ENCODE measurements at places on chromosomes 1 and 21. TPM values are rescaled to one million over a fixed set of nuclear protein-coding genes. Genes with fewer than 3 reads are reported as not detected.

ZNF683 gene
- not detected for total RNA-seq

S100A1 gene
- total RNA-seq: not detected

FCMR gene
- total RNA-seq: 0.59 TPM

FCRL5 gene
- not detected for total RNA-seq

CENPF gene
- 10.8 TPM for total RNA-seq

CCDC30 gene
- total RNA-seq: 1.5 TPM

BRINP3 gene
- under 0.01 TPM for total RNA-seq

RGS18 gene
- 2.1 TPM for total RNA-seq

CCDC24 gene
- 7.0 TPM for total RNA-seq

ST6GALNAC3 gene
- 6.7 TPM for total RNA-seq

HSD11B1 gene
- 2.4 TPM for total RNA-seq

GREM2 gene
- total RNA-seq: 7.0 TPM

EIF2D gene
- 106 TPM for total RNA-seq

TAL1 gene
- total RNA-seq: 20.7 TPM

COL9A2 gene
- total RNA-seq: 3.2 TPM

CTSS gene
- total RNA-seq: 14.1 TPM

SPRR2F gene
- not detected for total RNA-seq

MYOG gene
- total RNA-seq: not detected

- H3K27ac ChIP-seq: peak overlapping the region; percentile 80
- no peaks in the 10 kb centered on the region for H3K27me3 ChIP-seq
- no peaks in the 10 kb centered on the region for H3K36me3 ChIP-seq
- no peak overlapping the region for H3K4me3 ChIP-seq
- H3K4me1 ChIP-seq: peaks cover 7% of the 10 kb centered on the region
These were observed 51.2 kb upstream of the NFASC start for GRCh38 chr1:204819495-204819894.

GRCh38 chr1:94783342-94784189 lies 36.6 kb upstream of the SLC44A3 start:
- H3K4me3 ChIP-seq: no peak overlapping the region
- no peaks in the 10 kb centered on the region for H3K27me3 ChIP-seq
- peak; percentile 87 for DNase-seq
- H3K27ac ChIP-seq: peak overlapping the region; percentile 75

DNA sequence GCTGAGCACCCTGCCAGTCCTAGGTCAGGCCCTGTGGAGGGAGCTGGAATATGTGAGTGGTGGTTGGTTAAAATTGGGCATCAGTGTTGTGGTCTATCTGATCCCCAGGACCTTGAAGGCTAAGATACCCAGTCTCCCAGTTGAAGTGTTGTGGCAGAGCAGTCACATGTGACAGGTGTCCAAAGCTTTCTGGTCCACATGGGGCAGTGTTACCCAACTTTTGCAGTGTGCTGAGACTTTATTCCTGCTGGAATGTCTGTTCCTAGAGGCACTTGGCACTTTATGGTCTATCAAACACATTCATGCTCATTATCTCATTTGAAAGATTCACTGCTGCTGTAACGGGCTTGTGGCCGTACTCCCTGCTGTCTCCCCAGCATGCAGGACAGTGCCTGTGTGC lies 21.0 kb upstream of the LORICRIN start:
- no peaks in the 10 kb centered on the region for H3K4me1 ChIP-seq
- H3K36me3 ChIP-seq: no peaks in the 10 kb centered on the region
- H3K27ac ChIP-seq: no peak overlapping the region
- H3K27me3 ChIP-seq: no peaks in the 10 kb centered on the region
- H3K4me3 ChIP-seq: no peak overlapping the region

- no peaks in the 10 kb centered on the region for H3K27me3 ChIP-seq
- H3K4me3 ChIP-seq: no peak overlapping the region
- no peak for DNase-seq
- H3K36me3 ChIP-seq: no peaks in the 10 kb centered on the region
These were observed 235.1 kb downstream of the NRIP1 start for GRCh38 chr21:14829685-14830084.

DNA sequence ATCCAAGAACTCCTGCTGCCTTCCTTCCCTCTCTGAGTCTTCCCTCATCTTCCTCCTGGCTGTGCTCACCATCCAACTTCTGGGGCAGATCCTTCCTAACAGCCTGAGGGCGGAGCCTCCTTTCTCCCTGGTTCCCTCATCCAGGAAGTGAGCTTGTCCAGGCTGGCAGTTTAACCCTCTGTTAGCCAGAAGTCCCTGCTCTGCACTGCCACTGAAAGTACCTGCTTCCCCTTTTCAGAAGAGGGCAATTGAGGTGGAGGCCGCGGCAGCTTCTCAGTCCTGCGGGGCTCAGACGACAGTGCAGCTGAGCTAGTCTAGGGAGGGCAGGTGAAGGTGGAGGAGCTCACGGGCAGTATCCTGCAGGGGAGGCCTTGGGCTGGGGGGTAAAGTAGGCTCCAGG lies 149.1 kb downstream of the FCRL5 start:
- no peak for DNase-seq
- H3K4me3 ChIP-seq: no peak overlapping the region
- no peaks in the 10 kb centered on the region for H3K36me3 ChIP-seq
- no peak overlapping the region for H3K27ac ChIP-seq
- H3K27me3 ChIP-seq: no peaks in the 10 kb centered on the region

DNA sequence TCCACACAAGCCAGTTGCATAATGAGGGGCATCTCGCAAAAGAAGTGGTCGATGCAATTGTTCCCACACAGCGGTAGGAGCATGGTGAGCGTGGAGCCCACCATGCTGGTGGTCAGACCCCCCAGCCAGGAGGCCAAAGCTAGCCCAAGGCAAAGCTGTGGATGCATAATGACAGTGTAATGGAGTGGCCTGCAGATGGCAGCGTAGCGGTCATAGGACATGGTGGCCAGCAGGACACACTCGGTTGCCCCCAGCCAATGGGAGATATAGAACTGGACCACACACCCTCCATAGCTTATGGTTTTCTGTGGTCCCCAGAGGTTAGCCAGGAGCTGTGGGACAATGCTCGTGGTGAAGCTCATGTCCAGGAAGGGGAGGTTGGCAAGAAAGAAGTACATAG lies 4.3 kb downstream of the OR2C3 start:
- peaks cover 4% of the 10 kb centered on the region for H3K27me3 ChIP-seq
- DNase-seq: no peak
- H3K36me3 ChIP-seq: no peaks in the 10 kb centered on the region
- no peak overlapping the region for H3K27ac ChIP-seq
- no peak overlapping the region for H3K4me3 ChIP-seq

- no peaks in the 10 kb centered on the region for H3K27me3 ChIP-seq
- DNase-seq: no peak
- H3K4me3 ChIP-seq: no peak overlapping the region
These were observed 87.3 kb downstream of the RPS6KC1 start for GRCh38 chr1:213138391-213138790.

DNA sequence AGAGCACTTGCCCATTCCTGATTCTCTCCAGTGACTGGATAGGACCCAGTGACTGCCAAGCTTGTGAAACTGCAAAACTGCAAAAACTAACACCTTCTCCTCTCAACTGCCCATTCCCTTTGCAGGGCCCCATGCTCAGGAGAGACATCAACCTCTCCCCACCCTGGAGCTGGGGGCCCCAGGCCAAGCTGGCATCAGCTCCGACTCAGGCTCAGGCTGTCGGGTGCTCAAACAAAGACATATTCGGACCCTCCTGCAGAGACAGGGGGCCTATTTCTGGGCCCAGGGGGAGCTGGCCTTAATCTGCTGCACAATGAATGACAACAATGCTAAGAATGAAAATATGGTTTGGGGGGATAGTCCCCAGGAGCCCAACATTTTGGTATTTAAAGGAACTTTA lies 11.8 kb downstream of the LMX1A start:
- no peak for DNase-seq
- no peak overlapping the region for H3K4me3 ChIP-seq
- no peaks in the 10 kb centered on the region for H3K36me3 ChIP-seq
- H3K4me1 ChIP-seq: no peaks in the 10 kb centered on the region
- no peak overlapping the region for H3K27ac ChIP-seq
- H3K27me3 ChIP-seq: no peaks in the 10 kb centered on the region

GRCh38 chr1:201883786-201884185 lies 4.9 kb upstream of the SHISA4 start:
- peak; percentile 16 for DNase-seq
- H3K4me3 ChIP-seq: no peak overlapping the region
- H3K27ac ChIP-seq: no peak overlapping the region
- H3K36me3 ChIP-seq: no peaks in the 10 kb centered on the region

GRCh38 chr1:161185282-161185682 lies 8.0 kb upstream of the B4GALT3 start:
- H3K27ac ChIP-seq: peak overlapping the region; percentile 55
- H3K36me3 ChIP-seq: no peaks in the 10 kb centered on the region
- no peaks in the 10 kb centered on the region for H3K27me3 ChIP-seq
- no peaks in the 10 kb centered on the region for H3K4me1 ChIP-seq

- no peak for DNase-seq
- H3K27me3 ChIP-seq: no peaks in the 10 kb centered on the region
- H3K4me1 ChIP-seq: no peaks in the 10 kb centered on the region
- no peaks in the 10 kb centered on the region for H3K36me3 ChIP-seq
These were observed 48.4 kb upstream of the EDARADD start for GRCh38 chr1:236345728-236346127.

- H3K36me3 ChIP-seq: no peaks in the 10 kb centered on the region
- H3K27ac ChIP-seq: peak overlapping the region; percentile 80
- DNase-seq: no peak
- peaks cover 14% of the 10 kb centered on the region for H3K4me1 ChIP-seq
- H3K27me3 ChIP-seq: no peaks in the 10 kb centered on the region
These were observed 317.2 kb downstream of the LTN1 start for GRCh38 chr21:28675331-28676041.

GRCh38 chr1:26545969-26546323 lies 16.4 kb downstream of the RPS6KA1 start:
- H3K27me3 ChIP-seq: no peaks in the 10 kb centered on the region
- H3K4me1 ChIP-seq: no peaks in the 10 kb centered on the region
- no peak overlapping the region for H3K4me3 ChIP-seq
- H3K36me3 ChIP-seq: no peaks in the 10 kb centered on the region

GRCh38 chr1:233281711-233282581 lies 13.6 kb downstream of the PCNX2 start:
- H3K27me3 ChIP-seq: no peaks in the 10 kb centered on the region
- H3K4me3 ChIP-seq: no peak overlapping the region
- no peaks in the 10 kb centered on the region for H3K36me3 ChIP-seq

GRCh38 chr1:44135886-44136285 lies 5.5 kb downstream of the KLF18 start:
- H3K36me3 ChIP-seq: no peaks in the 10 kb centered on the region
- DNase-seq: no peak
- H3K4me3 ChIP-seq: no peak overlapping the region
- no peak overlapping the region for H3K27ac ChIP-seq
- no peaks in the 10 kb centered on the region for H3K27me3 ChIP-seq

DNA sequence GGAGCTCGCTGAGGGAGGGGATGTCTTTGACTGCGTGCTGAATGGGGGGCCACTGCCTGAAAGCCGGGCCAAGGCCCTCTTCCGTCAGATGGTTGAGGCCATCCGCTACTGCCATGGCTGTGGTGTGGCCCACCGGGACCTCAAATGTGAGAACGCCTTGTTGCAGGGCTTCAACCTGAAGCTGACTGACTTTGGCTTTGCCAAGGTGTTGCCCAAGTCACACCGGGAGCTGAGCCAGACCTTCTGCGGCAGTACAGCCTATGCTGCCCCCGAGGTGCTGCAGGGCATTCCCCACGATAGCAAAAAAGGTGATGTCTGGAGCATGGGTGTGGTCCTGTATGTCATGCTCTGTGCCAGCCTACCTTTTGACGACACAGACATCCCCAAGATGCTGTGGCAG lies 1.4 kb downstream of the TSSK3 start:
- DNase-seq: no peak
- no peak overlapping the region for H3K27ac ChIP-seq
- H3K4me1 ChIP-seq: peaks cover 16% of the 10 kb centered on the region
- H3K27me3 ChIP-seq: no peaks in the 10 kb centered on the region
- no peak overlapping the region for H3K4me3 ChIP-seq
- no peaks in the 10 kb centered on the region for H3K36me3 ChIP-seq

DNA sequence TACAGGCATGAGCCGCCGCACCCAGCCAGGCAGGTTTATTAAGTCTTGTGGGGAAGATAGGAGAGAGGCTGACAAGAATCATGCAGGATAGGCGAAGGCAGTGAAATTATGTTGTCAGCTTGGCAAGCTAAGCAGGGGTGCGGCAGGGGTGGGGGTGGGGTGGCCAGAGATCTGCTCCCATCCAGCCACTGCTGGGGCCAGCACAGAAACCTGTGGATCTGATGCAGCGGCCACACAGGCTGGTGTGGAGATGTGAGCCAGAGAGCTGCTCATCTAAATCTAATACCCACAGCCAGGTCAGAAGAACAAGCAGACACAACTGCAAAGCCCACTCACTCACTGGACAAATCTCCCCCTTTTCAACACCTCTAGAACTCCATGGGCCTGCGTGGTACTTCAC lies 68.7 kb downstream of the KCTD3 start:
- H3K27ac ChIP-seq: no peak overlapping the region
- H3K4me1 ChIP-seq: no peaks in the 10 kb centered on the region
- H3K4me3 ChIP-seq: no peak overlapping the region
- no peaks in the 10 kb centered on the region for H3K27me3 ChIP-seq

DNA sequence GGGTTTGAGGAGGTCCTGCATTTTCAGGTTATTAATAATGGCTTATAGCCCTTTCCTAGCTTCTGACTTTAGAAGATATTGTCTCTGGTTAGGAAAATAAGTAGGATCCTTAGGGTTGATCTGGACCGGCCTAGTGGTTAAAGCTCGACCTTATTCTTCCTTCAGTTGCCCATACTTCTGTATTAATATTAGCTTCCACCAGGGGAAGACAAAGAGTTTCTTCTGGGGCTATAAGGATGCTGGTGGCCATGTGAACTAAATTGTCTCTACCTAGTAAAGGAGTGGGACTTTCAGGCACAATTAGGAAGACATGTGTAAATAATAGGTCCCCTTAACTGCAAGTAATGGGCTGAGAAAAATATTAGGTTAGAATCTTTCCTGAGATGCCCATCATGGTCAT lies 20.6 kb upstream of the FCGR2A start:
- H3K4me1 ChIP-seq: no peaks in the 10 kb centered on the region
- no peak for DNase-seq
- no peaks in the 10 kb centered on the region for H3K36me3 ChIP-seq
- no peak overlapping the region for H3K27ac ChIP-seq
- H3K27me3 ChIP-seq: no peaks in the 10 kb centered on the region

GRCh38 chr21:29022166-29022565 lies 2.3 kb upstream of the USP16 start:
- H3K4me3 ChIP-seq: no peak overlapping the region
- no peak overlapping the region for H3K27ac ChIP-seq
- DNase-seq: no peak
- H3K36me3 ChIP-seq: no peaks in the 10 kb centered on the region
- no peaks in the 10 kb centered on the region for H3K27me3 ChIP-seq

GRCh38 chr1:22043198-22043769 lies 9.2 kb upstream of the CDC42 start:
- no peak overlapping the region for H3K4me3 ChIP-seq
- DNase-seq: no peak
- no peaks in the 10 kb centered on the region for H3K4me1 ChIP-seq
- H3K27me3 ChIP-seq: no peaks in the 10 kb centered on the region
- no peak overlapping the region for H3K27ac ChIP-seq

GRCh38 chr21:45293726-45294401 lies 6.2 kb upstream of the POFUT2 start:
- no peaks in the 10 kb centered on the region for H3K27me3 ChIP-seq
- DNase-seq: no peak
- no peaks in the 10 kb centered on the region for H3K36me3 ChIP-seq
- H3K4me1 ChIP-seq: peaks cover 12% of the 10 kb centered on the region
- peak overlapping the region; percentile 86 for H3K27ac ChIP-seq
